ENCODE measurements at places on chromosomes 4 and X.
A peak's percentile ranks its signal among the peaks of the same experiment; 100 is the strongest.

DNA sequence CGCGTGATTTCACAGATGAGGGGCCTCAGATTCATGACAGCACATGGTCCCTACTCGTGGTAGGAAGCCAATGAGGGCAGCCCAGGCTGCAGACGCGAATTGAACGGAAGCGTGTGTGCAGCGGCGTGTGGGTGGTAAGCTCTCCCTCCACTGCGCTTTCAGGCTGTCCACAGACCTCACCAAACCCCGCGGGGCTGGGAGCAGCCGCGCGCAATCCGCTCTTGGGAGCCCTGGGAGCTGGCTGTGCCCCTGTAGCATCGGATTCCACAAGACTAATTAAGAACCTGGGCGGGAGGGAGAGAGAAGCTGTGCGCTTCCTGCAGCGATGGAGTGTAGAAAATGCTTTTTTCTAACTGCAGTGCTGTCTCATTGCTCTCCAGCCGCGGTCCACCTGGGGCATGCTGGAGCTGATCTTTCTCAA lies 134.9 kb downstream of the STOX2 start:
- no peak for DNase-seq

DNA sequence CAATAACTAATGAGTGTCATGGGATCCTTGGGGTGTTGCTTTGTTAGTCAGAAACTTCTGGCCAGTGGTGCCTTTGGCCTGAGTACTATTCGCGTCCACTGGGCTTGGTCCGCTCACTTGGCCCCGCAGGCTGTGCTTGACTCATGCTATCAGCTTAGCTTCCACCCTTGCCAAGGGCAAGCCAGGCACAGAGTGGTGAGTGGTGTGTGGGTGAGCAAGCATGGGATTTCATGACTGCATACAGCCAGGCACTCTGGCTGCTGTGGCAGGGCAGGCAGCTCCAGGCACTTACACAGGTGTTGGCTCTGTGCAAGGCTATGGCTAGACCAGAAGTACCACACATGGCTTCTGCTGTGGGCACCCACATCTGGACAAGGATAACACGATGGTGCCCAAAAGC lies 1026.3 kb downstream of the PCDH19 start:
- DNase-seq = no peak

DNA sequence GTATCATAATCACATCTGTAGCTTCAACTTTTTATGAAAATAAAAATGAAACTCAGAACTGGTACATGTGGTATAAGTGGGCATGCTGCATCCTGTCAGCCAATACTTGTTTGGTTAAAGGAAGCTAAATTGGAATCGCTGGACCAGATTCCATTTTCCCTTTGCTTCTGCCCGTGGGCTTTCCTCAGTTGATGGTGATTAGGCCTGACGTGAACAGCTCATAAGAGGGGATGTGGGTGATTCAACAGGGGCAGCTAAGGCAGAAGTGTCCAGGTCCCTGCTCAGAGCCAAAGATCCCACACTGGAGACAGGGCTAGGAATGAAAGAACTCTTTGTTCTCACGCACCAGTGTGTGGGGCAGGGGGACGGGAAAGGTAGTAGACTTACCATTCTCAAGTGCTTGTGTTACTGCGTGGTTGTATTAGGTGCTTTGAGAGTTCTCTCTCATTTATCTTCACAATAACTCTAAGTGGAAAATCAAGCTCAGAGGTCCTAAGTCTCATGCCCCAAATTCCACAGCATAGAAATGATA lies 63.2 kb upstream of the GUCY1A1 start:
- no peak for DNase-seq

GRCh38 chrX:26889574-26889973 lies 573.6 kb downstream of the PPP4R3C start:
- no peak for DNase-seq

GRCh38 chr4:2484185-2484584 lies 15.3 kb downstream of the RNF4 start:
- DNase-seq = no peak

DNA sequence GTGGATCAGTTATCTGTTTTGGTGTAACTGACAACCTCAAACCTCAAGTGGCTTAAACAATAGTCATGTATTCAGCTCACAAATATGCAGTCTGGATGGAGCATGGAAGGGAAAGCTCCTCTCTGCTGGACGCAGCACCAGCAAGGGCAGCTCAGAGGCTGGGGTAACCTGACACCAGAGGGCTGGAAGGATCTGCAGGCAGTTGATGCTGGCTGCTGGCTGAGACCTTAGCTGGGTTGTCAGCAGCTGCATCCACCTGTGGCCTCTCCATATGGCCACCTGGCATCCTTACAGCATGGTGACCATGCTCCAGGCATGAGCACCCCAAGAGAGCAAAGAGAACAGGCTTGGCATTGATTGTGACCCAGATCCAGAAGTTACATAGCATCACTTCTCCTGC lies 46.7 kb downstream of the ENPP6 start:
- no peak for DNase-seq

DNA sequence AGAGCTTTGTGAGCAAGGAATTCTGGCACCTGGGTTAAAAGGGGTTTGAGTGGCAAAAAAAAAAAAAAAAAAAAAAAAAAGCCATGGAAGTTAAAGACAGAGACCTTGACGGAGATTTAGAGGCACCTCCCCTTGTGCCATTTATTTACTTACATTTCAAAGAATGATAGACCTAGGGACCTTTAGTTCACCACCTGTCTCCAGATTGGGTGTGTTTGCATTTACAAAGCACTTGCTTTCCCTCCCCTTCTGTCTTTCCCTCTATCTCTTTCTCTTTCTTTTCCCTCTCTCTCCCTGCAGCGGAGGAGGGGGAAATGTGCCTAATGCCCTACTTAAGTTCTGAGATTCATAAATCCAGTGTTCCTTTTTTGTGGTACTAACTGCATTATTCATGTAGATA lies 116.0 kb downstream of the IQCM start:
- no peak for DNase-seq

DNA sequence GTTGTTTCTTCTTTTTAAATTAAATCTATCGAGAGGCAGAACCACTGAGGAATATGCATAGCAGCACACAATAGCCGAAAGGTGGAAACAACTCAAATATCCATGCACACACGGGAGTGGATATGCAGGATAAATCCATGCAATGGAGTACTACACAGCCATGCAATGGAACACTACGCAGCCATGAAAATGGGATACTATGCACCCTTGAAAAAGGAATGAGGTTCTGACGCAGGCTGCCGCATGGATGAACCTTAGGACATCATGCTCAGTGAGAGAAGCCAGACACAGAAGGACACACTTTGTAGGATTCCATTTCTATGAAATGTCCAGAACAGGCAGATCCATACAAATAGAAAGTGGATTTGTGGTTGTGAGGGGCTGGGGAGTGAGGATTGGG lies 18.4 kb upstream of the P2RY8 start:
- DNase-seq = peak; percentile 1

DNA sequence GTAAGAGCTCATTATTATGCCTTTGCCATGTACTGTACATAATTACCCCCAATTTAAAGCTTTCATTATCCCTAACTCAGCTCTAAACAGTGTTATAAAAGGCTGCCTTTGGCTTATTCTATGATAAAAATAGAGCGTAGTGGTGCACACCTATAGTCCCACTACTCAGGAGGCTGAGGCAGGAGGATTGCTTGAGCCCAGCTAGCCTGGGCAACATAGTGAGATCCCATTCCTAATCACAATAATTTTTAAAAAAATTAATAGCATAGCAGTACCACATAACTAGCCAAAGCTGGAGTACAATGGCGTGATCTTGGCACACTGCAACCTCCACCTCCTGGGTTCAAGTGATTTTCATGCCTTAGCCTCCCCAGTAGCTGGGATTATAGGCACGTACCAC lies 112.4 kb downstream of the PDS5A start:
- no peak for DNase-seq

DNA sequence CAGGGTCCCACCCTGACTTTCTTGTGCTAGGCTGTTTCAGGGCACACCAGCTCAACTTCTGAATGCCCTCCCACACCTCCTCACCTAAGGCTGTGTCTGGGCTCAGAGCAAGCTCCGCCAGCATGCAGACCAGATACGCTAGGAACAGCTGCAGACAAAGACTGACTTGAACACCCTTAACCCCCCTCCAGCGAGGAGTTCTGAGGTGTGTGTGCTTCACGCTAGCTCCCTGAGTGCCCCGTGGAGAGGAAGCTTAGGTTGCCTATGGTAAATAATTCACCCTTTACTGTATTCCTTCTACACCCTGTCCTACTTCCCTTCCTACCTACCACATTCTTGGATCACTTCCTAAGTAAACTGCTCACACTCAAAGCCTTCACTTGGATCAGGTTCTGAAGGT lies 115.0 kb downstream of the VCX3B start:
- no peak for DNase-seq

- DNase-seq = no peak
Observed at GRCh38 chr4:152771741-152772533, 7.6 kb downstream of the TIGD4 start.

DNA sequence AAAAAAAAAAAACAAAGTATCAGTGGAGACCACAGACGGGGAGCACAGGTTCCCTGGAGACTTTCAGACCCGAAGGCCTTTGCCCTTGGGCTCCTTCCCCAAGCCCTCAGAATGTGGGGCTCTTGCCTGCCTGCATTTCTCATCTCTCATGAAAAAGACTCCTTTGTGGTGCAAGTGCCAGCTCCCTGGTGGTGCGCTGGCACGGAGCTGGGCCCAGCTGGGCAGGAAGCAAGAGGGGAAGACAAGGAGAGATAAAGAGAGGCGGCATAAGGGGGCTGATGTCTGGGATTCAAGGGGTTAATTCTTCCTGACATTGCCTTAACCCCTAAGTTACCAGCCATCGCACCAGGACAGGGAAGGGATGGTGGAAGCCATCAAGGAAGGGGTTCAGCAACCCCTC lies 21.8 kb downstream of the NLGN3 start:
- no peak for DNase-seq

DNA sequence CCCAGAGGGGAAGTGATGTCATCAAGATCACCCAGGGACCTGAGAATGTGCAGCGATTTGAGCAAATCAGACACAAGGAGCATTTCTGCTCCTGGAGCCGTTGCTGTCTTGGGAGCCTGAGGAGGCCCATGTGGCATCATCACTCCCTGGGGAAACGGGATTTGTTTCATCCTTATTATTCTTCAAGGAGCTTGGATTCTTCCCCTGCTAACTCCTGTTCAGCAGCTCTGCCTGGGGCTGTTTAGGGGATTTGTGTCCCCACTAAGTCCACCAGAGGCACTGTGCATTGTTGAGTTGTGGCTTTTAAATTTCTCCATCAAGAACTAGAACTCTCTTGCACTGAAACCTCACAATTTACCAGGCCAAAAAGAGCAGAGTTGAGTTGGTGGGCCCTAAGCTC lies 104.2 kb upstream of the MSX1 start:
- DNase-seq = no peak

DNA sequence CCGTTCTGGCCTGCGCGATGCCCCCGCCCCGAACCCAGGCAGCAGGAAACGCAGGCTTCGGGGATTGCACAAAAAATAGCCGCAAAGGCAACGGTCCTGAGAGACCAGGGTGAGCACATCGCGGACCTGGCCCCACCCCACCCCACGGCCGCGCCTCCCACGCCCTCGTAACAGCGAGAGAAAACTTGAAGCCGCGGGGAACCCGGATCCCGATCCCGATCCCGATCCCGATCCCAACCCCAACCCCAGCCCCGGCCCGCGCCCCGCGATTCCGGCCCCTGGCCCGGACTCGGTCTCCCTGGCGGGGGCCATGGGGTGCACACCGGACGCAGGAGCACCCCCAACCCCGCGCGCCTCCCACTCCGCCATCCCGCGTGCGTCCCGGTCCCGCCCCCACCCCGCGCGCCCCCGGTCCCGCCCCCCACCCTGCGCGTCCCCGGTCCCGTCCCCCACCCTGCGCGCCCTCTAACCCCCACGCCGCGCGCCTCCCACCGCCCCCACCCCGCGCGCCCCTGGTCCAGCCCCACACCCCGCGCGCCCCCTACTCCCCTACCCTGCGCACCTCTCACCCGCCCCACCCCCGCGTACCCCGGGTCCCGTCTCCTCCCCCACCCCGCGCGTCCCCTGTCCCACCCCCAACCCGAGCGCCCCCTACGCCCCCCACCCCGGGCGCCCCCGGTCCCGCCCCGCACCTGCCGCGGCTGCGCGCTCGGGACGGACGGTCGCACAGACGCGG lies 29.0 kb downstream of the NOP14 start:
- no peak for DNase-seq

DNA sequence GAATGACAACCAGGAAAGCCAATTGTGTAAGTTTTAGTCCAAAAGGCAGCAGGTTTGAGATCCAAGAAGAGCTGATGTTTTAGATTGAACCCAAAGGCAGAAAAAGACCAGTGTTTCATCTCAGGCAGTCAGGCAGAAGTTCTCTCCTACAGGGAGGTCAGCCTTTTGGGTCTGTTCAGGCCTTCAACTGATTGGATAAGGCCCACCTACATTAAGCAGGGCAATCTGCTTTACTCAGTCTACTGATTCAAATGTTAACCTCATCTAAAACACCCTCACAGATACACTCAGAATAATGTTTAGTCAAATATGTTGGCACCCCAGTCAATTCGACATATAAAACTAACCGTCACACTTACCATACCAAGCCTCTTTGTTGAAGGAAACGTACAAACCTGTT lies 134.2 kb upstream of the NEIL3 start:
- no peak for DNase-seq

GRCh38 chrX:585115-585808 lies 45.3 kb upstream of the SHOX start:
- no peak for DNase-seq

GRCh38 chr4:2062168-2062807 lies 3.2 kb downstream of the NAT8L start:
- no peak for DNase-seq

GRCh38 chr4:186798951-186799659 lies 75.4 kb upstream of the FAT1 start:
- no peak for DNase-seq

DNA sequence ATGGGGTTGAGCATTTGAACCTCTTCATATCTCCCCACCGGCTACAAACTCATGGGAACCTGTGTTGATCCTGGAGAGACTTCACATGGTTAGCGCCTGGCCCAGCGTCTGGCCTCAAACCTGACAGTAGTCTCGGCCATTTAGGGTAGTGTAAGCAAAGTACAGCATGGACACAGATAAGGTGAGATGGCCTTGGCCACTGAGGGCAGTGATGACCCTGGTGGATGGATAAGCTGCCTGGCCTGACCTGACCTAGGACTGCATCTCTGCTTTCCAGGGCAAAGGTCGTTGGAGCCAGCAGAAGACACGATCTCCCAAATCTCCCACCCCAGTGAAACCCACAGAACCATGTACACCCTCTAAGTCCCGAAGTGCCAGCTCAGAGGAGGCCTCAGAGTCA lies 51.7 kb downstream of the BCORL1 start:
- DNase-seq = no peak

DNA sequence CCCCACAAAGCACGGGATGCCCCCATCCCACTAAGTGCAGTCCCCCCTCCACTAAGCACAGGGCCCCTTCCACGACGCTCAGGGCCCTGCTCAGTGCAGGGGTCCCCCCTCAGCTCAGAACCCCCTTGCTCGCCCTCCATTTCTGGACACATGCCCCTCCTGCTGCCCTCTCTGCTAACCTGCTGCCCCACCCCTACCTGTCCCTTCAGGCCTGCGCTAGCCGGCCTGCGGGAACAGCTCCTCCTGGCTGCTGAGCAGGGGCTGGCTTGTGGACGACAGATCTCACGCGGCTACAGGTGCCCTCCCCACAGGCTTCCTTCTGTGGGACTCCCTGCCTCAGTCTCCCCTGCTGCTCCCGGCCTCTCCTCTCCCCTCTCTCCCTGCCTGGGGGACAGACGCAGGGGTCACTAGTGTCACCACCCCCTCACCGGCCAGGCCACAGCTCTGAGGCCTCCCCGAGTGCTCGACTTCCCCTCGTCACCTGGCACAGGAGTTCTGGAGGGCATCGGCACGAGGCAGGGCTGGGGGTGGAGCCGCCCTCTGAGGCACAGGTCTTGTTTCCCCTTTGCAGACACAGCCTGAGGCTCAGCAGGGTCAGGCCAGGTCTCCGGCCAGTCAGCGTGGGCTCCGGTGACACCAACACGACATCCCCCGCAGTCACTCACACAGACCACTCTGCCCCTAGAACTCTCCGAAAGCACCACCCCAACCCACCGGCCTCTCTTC lies 21.6 kb downstream of the GAK start:
- no peak for DNase-seq

All from activated naive CD4-positive, alpha-beta T cell treated with anti-CD3 and anti-CD28 coated beads, Interleukin-2, amount 50 U/mL, for 72 hours (primary cell).